ENCODE measurements at places on chromosomes 2 and 18.

GRCh38 chr18:12744103-12744502 lies 41.3 kb downstream of the PSMG2 start:
- peak; percentile 89 for DNase-seq

GRCh38 chr18:34816183-34816582 lies 106.1 kb downstream of the DTNA start:
- no peak for DNase-seq

GRCh38 chr2:227610123-227610522 lies 4.5 kb downstream of the SCYGR3 start:
- no peak for DNase-seq

- no peak for DNase-seq
These were observed 62.0 kb downstream of the MTCL1 start for GRCh38 chr18:8767340-8767739.

- DNase-seq, result no peak
These were observed 46.6 kb upstream of the SERTAD2 start for GRCh38 chr2:64700133-64700809.

- no peak for DNase-seq
These were observed 120.0 kb upstream of the SCN7A start for GRCh38 chr2:166614029-166614428.

DNA sequence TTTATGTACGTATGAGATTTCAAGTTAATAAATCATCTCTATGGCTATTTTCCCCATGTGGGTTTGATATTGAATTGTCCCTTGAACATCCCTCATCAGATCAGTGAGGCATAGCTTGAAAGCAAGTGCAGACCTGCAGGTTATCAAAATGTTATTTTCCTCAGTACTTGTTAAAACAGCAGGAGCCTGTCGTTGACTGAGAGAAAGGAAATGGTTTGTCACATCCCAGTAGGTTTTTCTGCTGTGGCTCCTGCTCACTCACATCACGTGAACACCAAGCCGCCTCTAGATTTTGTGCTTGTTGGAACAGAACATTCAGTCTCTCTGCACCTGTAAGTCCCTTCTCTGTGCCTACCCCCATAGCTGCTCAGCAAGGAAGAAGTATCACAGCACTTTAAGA lies 340.3 kb downstream of the CELF4 start:
- no peak for DNase-seq

- peak; percentile 50 for DNase-seq
These were observed 27.4 kb upstream of the CCNYL1 start for GRCh38 chr2:207683879-207684627.

DNA sequence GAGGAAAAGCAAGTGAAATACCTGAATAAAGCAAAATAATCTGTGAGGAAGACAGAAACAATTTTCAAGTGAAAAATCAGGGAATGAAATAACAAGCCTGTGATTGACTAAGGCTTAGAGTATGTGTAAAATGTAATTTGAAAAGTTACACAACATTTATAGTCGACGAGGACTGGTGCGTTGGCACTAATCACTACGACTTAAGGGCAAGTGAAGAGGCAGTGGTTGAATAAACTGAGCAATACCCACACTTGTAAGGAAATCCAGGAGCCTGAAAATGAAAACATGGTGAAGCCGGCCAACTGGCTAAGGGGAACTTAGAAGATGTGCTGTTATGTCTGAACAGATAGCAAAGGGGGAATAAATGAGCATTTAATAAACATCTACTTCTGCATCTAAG lies 13.4 kb downstream of the DOK1 start:
- DNase-seq, result no peak

GRCh38 chr2:105129722-105130232 lies 91.9 kb downstream of the MRPS9 start:
- DNase-seq, result no peak

DNA sequence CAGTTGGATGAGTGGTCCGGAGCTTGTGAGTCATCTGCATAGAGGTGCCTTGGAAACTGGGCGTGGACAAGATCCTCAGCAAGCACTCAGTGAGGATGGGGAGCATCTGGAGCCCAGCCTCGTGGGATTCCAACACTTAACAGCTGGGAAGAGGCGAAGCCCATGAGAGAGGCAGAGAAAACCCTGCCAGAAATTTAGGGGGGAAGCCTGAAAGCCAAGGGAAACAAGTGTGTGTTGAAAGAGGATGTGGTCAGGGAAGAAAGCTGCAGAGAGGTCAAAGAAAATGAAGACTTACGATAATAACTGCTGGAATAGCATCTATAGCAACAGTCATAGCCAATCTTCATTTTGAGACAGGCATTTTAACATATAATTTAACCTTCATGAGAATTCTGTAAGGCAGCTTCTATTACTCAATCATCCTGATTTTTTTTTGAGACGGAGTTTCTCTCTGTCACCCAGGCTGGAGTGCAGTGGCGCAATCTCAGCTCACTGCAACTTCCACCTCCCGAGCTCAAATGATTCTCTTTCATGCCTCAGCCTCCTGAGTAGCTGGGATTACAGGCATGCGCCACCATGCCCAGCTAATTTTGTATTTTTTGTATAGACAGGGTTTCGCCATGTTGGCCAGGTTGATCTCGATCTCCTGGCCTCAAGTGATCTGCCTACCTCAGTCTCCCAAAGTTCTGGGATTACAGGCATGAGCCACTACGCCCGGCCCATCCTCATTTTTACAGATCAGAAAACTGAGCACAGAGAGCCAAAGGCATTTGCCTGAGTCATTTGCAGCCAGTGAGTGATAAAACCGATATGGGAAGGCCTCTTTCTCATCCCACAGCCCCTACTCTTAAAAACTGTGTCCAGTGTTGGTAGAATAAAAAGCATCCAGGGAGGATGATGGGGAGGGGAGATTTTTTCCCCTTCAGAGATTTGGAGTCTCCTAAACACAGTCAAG lies 214.4 kb upstream of the EPAS1 start:
- no peak for DNase-seq

- peak; percentile 49 for DNase-seq
These were observed at the start of gene RAD51AP2 for GRCh38 chr2:17518212-17519154. Gene RAD51AP2 (minus strand): TSS chr2:17518440. CDS start chr2:17518415, 25 bp downstream.

GRCh38 chr2:37713258-37713700 lies 41.8 kb upstream of the CDC42EP3 start:
- no peak for DNase-seq

DNA sequence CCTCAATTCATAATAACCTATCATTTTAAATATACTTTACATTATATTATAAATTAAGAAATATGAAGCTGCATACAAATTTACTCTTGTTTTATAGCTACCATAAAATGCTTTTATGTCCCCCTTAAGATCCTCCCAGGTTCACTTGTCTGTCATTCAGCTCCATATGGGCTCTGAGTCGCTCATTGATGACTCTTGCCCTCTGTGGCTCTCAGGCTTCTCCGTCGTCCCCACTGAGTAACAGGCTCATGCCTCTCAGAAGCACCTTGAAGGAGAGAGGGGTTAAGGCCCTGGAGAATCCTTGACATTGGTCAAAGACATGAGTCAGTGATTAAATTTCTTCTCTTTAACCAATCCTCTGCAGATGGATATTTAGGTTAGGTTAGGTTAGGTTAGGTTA lies 6.2 kb upstream of the MCM6 start:
- peak; percentile 25 for DNase-seq

GRCh38 chr2:237574894-237575868 lies 8.8 kb downstream of the PRLH start:
- no peak for DNase-seq

GRCh38 chr2:174138161-174138560 lies 110.2 kb downstream of the OLA1 start:
- no peak for DNase-seq

DNA sequence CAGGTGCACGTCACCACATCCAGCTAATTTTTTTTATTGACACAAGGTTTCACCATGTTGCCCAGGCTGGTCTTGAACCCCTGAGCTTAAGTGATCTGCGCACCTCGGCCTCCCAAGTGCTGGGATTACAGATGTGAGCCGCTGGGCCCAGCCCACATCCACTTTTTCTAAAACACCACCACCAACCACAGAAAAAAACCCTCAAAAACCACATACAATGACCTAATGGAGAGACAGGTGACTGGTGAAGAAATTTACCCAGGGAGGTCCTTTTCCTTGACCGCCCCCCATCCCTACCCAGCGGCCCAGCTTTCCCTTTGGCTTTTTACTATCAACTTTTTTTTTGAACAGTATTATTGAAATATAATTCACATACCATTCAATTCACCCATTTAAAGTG lies 47.9 kb downstream of the CACNB4 start:
- DNase-seq, result no peak

GRCh38 chr18:76604108-76604934 lies 109.3 kb upstream of the ZNF516 start:
- DNase-seq, result no peak

GRCh38 chr2:158809816-158810215 lies 14.7 kb downstream of the DAPL1 start:
- no peak for DNase-seq
